ENCODE measurements at places on chromosomes 1 and 21.

- no peaks in the 10 kb centered on the region for H3K27me3 ChIP-seq
- peaks cover 21% of the 10 kb centered on the region for H3K36me3 ChIP-seq
- no peak for DNase-seq
- peaks cover 2% of the 10 kb centered on the region for H3K4me1 ChIP-seq
- H3K4me3 ChIP-seq, result no peak overlapping the region
Observed at GRCh38 chr1:56496821-56497772, 82.3 kb downstream of the PLPP3 start.

DNA sequence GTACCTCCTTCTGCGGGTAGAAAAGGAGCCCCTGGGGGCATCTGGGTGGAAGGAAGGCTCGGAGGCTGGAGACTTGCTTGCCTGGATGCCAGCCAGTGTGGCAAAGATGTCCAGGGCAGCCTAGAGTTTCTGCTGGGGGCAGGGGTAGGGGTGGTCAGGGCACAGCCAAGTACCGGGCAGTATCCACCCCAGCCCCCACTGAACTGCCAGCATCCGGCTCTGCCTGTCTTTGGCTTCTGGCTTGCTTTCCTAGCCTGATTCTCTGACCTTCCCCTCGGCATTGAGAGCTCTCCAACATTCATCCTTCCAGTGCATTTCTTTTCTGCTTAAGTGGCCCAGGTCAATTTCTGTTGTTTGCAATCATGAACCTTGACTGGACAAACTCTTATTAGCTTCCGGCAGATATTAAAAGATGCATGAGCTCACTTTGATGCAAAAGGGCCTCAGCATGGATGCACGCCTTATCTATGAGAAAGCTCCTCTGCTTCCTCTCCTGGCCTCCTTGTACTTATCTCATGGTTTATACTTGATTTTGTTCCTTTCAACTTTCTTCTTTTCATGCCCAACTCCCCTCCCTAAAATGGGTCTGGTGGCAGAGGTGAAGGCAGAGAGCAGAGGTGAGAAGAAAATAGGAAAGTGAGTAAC, 116.9 kb downstream of the HLCS start:
- no peak for DNase-seq
- H3K27me3 ChIP-seq, result no peaks in the 10 kb centered on the region
- H3K4me3 ChIP-seq, result no peak overlapping the region
- H3K36me3 ChIP-seq, result no peaks in the 10 kb centered on the region
- H3K27ac ChIP-seq, result no peak overlapping the region
- H3K4me1 ChIP-seq, result no peaks in the 10 kb centered on the region

- no peak within 1 kb of the TSS for H3K27ac ChIP-seq
- no peak for DNase-seq
- H3K4me3 ChIP-seq, result no peak within 1 kb of the TSS
- H3K36me3 ChIP-seq, result no peaks in the 10 kb centered on the region
- H3K27me3 ChIP-seq, result no peaks in the 10 kb centered on the region
Observed at GRCh38 chr1:158353303-158354075, at the start of gene CD1E. Gene CD1E, plus strand, starts transcription at chr1:158353894. Its CDS starts 95 bp downstream, at chr1:158353989.

DNA sequence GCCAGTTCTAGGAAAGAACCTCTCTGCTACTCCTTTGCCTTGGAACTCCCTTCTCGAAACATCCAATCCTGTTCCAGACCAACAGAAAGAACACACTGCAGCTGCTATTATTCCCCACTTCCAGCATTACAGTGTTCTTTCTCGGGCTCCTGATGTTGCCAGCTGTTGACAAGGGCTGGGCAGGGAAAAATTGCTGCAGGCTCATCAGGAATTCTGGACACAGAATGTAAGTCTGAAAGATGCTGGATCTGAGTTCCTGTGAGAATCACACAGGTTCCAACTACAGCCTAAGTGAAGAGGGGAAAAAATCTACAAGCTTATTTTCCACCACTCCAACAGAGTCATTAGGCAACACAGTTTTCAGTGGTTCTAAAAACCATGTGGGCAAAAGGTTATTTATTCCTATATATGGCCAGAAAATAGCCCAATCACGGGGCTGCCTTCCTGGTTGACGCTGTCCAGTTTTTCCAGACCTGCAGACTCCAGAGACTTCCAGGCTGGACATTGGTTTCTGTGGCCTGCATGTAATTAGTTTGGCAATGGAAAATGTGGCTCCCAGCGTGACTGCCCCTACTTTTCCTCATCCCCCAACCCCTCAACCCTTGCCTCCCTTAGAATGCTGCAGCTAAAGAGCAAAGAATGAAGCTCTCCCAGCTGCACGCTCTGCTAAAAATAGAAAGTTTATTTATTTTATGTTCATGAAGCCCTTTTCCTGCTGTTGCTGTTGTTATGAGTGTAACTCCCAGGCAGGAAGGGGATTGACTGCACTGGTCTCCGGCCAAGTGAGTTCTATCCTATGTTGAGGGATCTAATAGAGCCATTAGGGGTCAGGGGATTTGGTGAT, 8.3 kb upstream of the KIAA0040 start:
- H3K36me3 ChIP-seq, result no peaks in the 10 kb centered on the region
- H3K4me1 ChIP-seq, result peaks cover 4% of the 10 kb centered on the region
- DNase-seq, result peak; percentile 63
- no peak overlapping the region for H3K4me3 ChIP-seq
- H3K27me3 ChIP-seq, result no peaks in the 10 kb centered on the region
- H3K27ac ChIP-seq, result peak overlapping the region; percentile 27

Measured in fibroblast of lung (primary cell).